NCI-H2107 (cell line): ENCODE measurements at places on chromosomes 12 and 14.

DNA sequence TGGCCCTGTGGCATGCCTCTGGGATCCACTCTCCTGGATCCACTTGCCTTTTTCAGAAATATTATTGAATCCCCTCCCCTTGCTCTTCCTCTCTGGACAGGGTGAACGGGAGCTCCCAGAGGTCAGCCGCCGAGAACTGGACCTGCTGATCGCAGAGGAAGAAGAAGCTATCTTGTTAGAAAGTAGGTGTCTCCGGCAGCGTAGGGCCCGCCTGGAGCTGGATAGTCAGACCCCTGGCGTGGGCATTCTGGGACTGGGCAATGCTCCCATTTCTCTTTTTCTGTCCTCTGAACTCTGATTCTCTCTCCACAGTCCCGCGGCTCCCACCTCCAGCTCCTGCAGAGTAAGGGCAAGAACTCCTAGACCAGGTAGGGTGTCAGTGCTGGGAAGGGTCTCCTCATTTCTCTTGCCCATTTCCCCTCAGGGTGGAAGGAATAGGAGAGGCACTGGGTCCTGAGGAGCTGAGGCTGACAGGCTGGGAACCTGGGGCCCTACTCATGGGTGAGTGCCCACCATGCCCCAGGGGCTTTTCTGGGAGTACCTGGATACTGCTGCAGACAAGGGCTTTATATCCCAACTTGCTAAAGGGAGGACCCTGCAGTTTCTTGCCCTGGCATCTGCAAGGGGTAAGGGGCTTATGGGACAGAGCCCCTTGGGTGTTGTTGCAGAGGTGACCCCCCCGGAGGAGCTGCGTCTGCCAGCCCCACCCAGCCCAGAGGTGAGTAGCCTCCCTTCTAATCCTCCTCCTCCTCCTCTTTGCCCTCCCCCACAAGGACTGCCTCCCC is 5.4 kb downstream of the REC8 start:
- DNase-seq, result no peak

GRCh38 chr12:26122681-26123481 is 2.0 kb downstream of the BHLHE41 start:
- no peak for DNase-seq

DNA sequence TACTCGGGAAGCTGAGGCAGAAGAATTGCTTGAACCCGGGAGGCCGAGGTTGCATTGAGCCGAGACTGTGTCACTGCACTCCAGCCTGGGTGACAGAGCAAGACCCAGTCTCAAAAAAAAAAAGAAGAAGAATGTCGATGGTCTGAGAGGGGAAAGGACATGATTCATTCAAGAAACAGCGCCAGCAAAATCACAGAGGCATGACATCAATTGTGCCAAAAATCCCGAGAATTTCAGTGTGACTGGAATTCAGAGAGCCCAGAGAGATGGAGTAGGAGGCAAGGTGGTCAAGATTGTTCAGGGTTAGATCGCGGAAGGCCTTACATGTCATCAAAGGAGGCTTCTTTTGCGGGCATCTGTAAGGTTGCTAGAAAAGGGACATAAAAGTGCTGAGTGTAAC is 483.3 kb downstream of the VRK1 start:
- no peak for DNase-seq

DNA sequence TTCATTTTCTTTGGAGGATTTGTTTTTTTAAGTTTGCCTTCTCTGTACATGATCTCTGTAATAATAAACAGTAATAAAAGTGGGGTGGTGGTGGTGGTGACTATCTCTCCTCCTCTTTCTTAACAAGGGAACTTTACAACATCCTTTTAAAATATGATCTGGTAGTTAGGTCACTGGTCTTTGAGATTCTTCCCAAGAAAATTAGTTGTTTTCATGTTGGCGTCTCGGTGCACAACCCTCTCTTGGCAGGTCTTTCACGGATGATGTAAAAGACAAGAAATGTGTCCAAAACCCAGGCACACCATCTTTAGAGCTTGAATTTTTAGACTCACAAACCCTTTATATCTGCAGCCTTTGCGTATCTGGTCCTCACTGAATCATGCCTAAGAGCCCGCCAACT is 488.5 kb upstream of the TBX3 start:
- DNase-seq, result no peak

- DNase-seq, result peak; percentile 82
Observed at GRCh38 chr12:52139579-52140062, 52.2 kb downstream of the KRT80 start.

- no peak for DNase-seq
Observed at GRCh38 chr14:91983588-91983987, 36.1 kb upstream of the FBLN5 start.
